ENCODE measurements at places on chromosomes 13 and 19.

DNA sequence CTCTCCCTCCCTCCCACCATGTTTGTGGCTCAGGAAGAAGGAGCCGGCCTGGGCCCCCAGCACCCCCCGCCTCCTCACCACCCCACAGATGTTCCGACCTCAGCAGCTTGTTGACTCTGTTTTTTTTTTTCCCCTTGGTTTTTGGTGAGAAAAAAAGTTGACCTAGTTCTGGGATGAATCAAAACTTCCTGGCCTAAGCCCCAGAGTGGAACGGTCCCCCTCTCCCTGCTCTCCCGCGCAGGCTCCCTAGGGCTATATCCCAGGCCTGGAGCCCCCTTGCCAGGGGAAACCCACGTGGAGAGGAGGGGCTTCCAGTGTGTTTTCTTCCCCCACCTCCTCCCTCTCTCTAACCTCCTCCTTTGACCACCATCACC, 4.0 kb downstream of the COL5A3 start:
- H3K27me3 ChIP-seq, result peaks cover 12% of the 10 kb centered on the region
- peak overlapping the region; percentile 93 for H3K4me3 ChIP-seq
- DNase-seq, result no peak
- peak overlapping the region; percentile 49 for H3K27ac ChIP-seq
- H3K36me3 ChIP-seq, result peaks cover 18% of the 10 kb centered on the region
- H3K4me1 ChIP-seq, result peaks cover 70% of the 10 kb centered on the region

- no peaks in the 10 kb centered on the region for H3K4me1 ChIP-seq
- no peak overlapping the region for H3K27ac ChIP-seq
- no peak for DNase-seq
- H3K27me3 ChIP-seq, result peaks cover 5% of the 10 kb centered on the region
- peaks cover 3% of the 10 kb centered on the region for H3K36me3 ChIP-seq
These were observed 276.6 kb downstream of the KCTD12 start for GRCh38 chr13:76609643-76610042.

- peaks cover 54% of the 10 kb centered on the region for H3K4me1 ChIP-seq
- H3K27ac ChIP-seq, result peak within 1 kb of the TSS; percentile 67
- peaks cover 2% of the 10 kb centered on the region for H3K36me3 ChIP-seq
- peak; percentile 20 for DNase-seq
- no peaks in the 10 kb centered on the region for H3K27me3 ChIP-seq
These were observed at the start of gene NFIC for GRCh38 chr19:3365836-3366752. Gene NFIC (plus strand): TSS chr19:3366583. CDS start chr19:3366637, 54 bp downstream.

DNA sequence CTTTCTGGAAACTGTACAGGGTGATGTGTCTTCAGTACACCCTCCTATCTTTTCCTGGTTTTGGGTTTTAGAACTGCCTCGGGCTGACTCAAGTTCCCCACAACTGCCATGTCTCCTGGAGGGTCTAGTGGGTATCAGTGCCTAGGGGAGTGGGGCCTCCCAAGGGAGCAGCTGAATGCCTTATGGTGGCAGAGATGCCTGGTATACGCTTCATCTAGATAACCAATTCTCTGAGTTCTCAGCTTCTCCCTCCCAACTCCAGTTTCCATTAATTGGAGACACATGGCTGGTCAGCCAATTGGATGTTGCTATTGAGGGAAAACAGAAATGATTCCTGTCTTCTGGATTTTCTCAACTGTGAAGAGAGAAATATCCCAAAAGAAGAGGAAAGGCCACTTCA, 12.8 kb downstream of the ZNF439 start:
- no peaks in the 10 kb centered on the region for H3K4me1 ChIP-seq
- no peaks in the 10 kb centered on the region for H3K27me3 ChIP-seq
- no peak for DNase-seq
- peaks cover 3% of the 10 kb centered on the region for H3K36me3 ChIP-seq
- no peak overlapping the region for H3K27ac ChIP-seq

DNA sequence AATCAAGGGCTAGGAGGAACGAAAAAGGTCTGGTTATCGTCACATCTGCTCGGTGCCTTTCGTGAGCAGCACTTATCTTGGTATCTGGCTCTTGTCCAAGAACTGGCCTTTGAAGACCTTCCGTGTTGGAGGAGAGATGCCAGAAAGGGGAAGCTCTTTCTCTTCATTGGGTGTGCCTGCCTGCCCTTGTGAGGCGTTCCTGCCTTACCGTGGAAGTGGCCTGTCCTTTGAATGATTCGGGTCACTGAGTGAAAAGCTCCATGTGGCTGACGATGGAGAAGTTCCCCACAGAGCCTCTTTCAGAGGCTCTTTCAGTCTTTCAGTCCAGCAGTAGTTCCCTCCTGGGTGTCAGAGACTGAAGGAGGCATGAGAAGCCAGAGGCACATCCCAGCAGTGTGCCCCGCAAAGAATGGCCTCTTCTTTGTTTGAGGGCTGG, 121.5 kb upstream of the SLC10A2 start:
- H3K36me3 ChIP-seq, result no peaks in the 10 kb centered on the region
- H3K27me3 ChIP-seq, result peaks cover 19% of the 10 kb centered on the region
- no peak for DNase-seq
- no peaks in the 10 kb centered on the region for H3K4me1 ChIP-seq
- no peak overlapping the region for H3K4me3 ChIP-seq
- no peak overlapping the region for H3K27ac ChIP-seq

- H3K36me3 ChIP-seq, result no peaks in the 10 kb centered on the region
- no peaks in the 10 kb centered on the region for H3K27me3 ChIP-seq
- H3K4me3 ChIP-seq, result peak overlapping the region; percentile 85
- H3K27ac ChIP-seq, result peak overlapping the region; percentile 81
These were observed 5.9 kb downstream of the FRY start for GRCh38 chr13:32037471-32037870.

GRCh38 chr13:40595693-40596092, 70.7 kb downstream of the FOXO1 start:
- no peaks in the 10 kb centered on the region for H3K27me3 ChIP-seq
- peak overlapping the region; percentile 94 for H3K27ac ChIP-seq
- H3K4me1 ChIP-seq, result peaks cover 78% of the 10 kb centered on the region
- H3K4me3 ChIP-seq, result peak overlapping the region; percentile 33

- no peak for DNase-seq
- H3K27me3 ChIP-seq, result peaks cover 27% of the 10 kb centered on the region
- peaks cover 3% of the 10 kb centered on the region for H3K36me3 ChIP-seq
- H3K4me1 ChIP-seq, result no peaks in the 10 kb centered on the region
- H3K4me3 ChIP-seq, result no peak overlapping the region
These were observed 76.8 kb upstream of the LRCH1 start for GRCh38 chr13:46476174-46476573.

GRCh38 chr19:38062959-38063761, 156.2 kb downstream of the SIPA1L3 start:
- H3K4me1 ChIP-seq, result peaks cover 8% of the 10 kb centered on the region
- H3K27ac ChIP-seq, result no peak overlapping the region
- no peaks in the 10 kb centered on the region for H3K27me3 ChIP-seq
- peaks cover 2% of the 10 kb centered on the region for H3K36me3 ChIP-seq

- H3K4me1 ChIP-seq, result peaks cover 7% of the 10 kb centered on the region
- H3K27ac ChIP-seq, result no peak overlapping the region
- H3K36me3 ChIP-seq, result no peaks in the 10 kb centered on the region
- H3K4me3 ChIP-seq, result no peak overlapping the region
- H3K27me3 ChIP-seq, result peaks cover 9% of the 10 kb centered on the region
These were observed 13.9 kb downstream of the CEACAM3 start for GRCh38 chr19:41810301-41810700.

- H3K4me3 ChIP-seq, result no peak overlapping the region
- H3K27me3 ChIP-seq, result no peaks in the 10 kb centered on the region
- H3K27ac ChIP-seq, result no peak overlapping the region
These were observed 14.5 kb downstream of the ZNF816 start for GRCh38 chr19:52948025-52948770.

GRCh38 chr19:46823049-46823448, 27.6 kb downstream of the AP2S1 start:
- no peaks in the 10 kb centered on the region for H3K27me3 ChIP-seq
- H3K4me3 ChIP-seq, result no peak overlapping the region
- DNase-seq, result no peak
- no peaks in the 10 kb centered on the region for H3K36me3 ChIP-seq
- no peak overlapping the region for H3K27ac ChIP-seq
- peaks cover 16% of the 10 kb centered on the region for H3K4me1 ChIP-seq

DNA sequence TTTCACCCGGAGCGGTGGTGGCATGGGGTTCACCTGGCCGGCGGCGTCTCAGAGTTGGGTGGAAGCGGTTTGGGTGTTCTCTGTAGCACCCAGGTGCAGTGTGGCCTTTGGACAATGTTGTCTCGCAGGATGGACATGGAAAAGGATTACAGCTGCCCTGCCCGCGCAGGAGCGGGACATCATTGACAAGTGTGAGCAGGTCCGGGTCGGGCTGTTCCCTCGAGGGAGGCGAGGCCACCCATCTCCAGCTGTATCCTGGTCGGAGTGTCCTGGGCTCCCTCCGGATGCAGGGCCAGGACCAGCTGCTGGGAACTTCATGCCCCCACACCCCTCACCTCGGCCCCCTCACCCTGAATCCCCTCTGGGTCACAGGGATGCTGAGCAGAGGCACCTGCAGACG, 7.8 kb upstream of the ZNF14 start:
- no peaks in the 10 kb centered on the region for H3K27me3 ChIP-seq
- no peak for DNase-seq
- H3K36me3 ChIP-seq, result no peaks in the 10 kb centered on the region
- H3K4me1 ChIP-seq, result no peaks in the 10 kb centered on the region
- H3K4me3 ChIP-seq, result no peak overlapping the region
- no peak overlapping the region for H3K27ac ChIP-seq

GRCh38 chr19:56423985-56424353, 19.8 kb downstream of the ZNF583 start:
- H3K27me3 ChIP-seq, result no peaks in the 10 kb centered on the region
- DNase-seq, result no peak
- peaks cover 4% of the 10 kb centered on the region for H3K36me3 ChIP-seq
- no peak overlapping the region for H3K4me3 ChIP-seq
- no peak overlapping the region for H3K27ac ChIP-seq

DNA sequence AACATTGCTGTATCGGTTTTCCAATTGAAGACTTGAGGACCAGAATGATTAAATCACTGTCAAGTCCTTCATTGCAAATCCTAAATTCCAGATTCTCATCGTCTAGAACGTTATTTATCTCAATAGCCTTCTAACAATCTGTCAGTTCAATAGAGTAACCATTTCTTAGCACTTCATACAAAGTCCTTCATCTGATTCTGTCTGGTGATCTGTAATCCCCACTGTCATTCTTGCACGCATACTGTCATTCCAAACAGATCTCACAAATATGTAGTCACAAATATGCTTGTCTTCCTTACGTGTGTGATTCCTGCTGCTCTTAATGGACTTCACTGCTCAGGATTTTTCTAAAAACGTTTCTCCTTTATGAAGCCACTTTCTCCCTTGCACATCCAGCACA, 1197.5 kb downstream of the EFNB2 start:
- no peak overlapping the region for H3K4me3 ChIP-seq
- no peaks in the 10 kb centered on the region for H3K4me1 ChIP-seq
- peaks cover 5% of the 10 kb centered on the region for H3K27me3 ChIP-seq
- no peak for DNase-seq
- no peak overlapping the region for H3K27ac ChIP-seq

- H3K27me3 ChIP-seq, result no peaks in the 10 kb centered on the region
- DNase-seq, result no peak
- H3K36me3 ChIP-seq, result no peaks in the 10 kb centered on the region
- peaks cover 11% of the 10 kb centered on the region for H3K4me1 ChIP-seq
- peak overlapping the region; percentile 95 for H3K27ac ChIP-seq
- peak overlapping the region; percentile 98 for H3K4me3 ChIP-seq
These were observed 33.9 kb downstream of the CCNE1 start for GRCh38 chr19:29845574-29846176.

DNA sequence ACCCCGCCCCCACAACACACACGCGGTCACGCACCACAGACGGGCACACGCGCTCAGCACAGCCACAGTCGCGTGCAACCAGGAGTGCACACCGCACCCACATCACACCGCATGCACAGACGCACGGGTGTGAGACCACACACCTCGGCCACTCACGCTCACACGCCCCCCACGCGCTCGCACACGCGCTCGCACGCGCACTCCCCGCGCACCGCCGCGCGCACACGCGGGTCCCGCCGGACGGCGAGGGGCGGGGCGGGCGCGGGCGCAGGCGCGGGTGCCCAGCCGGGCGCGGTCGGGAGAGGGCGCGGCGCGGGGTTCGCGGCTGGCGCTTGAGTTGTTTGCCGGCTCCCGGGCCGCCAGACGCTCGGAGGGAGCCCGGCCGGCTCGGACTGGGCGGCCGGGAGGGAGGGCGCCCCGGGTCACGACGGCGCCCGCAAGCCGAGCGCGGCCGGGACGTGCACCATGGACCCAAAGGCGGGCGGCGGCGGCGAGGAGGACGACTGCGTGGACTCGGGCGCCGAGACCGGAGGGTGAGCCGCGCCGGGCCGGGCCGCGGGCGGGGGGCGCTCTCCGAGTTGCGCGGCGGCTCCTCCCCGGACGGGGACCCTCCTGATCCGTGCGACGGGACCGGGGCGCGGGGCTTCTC, at the start of gene FAM124A:
TSS of gene FAM124A (plus strand) at position 362 of the 649 bp plus-strand sequence. CDS start at position 466, 104 bp downstream.
- peaks cover 4% of the 10 kb centered on the region for H3K36me3 ChIP-seq
- H3K27ac ChIP-seq, result no peak within 1 kb of the TSS
- DNase-seq, result no peak
- H3K4me1 ChIP-seq, result peaks cover 7% of the 10 kb centered on the region
- H3K4me3 ChIP-seq, result peak within 1 kb of the TSS; percentile 79
- peaks cover 70% of the 10 kb centered on the region for H3K27me3 ChIP-seq

DNA sequence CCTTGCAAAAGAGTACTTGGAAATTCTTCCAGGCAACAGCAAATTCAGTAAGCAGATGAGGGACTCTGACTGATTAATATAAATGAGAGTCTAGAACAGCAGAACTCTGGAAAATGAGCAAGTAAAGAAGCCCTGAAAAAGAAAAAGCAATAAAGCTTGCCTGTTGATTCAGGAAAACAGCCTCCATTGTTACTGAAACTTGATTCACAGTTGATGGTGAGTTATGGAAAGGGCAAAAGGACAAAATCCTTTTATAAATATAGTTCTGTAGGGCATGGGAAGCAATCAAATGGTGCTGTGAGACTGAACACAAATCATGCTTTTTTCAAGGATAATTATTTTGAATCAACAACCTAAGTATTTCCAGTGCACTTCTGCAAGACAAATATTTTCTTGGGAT, 67.7 kb downstream of the IRS2 start:
- no peak for DNase-seq
- no peak overlapping the region for H3K27ac ChIP-seq
- H3K4me1 ChIP-seq, result peaks cover 4% of the 10 kb centered on the region
- no peak overlapping the region for H3K4me3 ChIP-seq
- H3K36me3 ChIP-seq, result peaks cover 2% of the 10 kb centered on the region
- peaks cover 27% of the 10 kb centered on the region for H3K27me3 ChIP-seq

DNA sequence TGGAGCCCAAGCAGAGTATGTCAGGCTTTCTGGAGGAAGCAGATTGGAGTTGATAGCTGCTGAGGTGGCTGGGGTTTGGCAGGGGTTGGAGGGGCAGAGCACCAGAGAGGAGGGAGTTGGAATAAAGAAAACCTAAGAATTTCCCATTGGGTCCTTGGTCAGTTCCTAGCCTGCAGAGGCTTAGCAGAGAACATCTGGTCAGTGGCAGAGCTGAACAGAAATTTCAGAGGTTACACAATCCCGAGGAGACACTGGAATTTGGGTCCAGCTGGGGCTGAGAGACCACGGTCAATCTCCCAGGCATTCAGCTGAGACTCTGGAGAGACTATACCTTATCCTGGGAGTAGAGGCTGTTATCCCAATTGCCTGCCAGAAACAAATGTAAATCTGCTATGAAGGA, 84.4 kb downstream of the DPY19L3 start:
- H3K27me3 ChIP-seq, result peaks cover 3% of the 10 kb centered on the region
- DNase-seq, result no peak
- H3K4me1 ChIP-seq, result no peaks in the 10 kb centered on the region
- peaks cover 2% of the 10 kb centered on the region for H3K36me3 ChIP-seq
- peak overlapping the region; percentile 29 for H3K27ac ChIP-seq
